Central memory CD8-positive, alpha-beta T cell (primary cell): ENCODE measurements at places on chromosomes 11 and 22.

GRCh38 chr11:78420255-78420764 lies 2.7 kb upstream of the GAB2 start:
- no peak for DNase-seq

DNA sequence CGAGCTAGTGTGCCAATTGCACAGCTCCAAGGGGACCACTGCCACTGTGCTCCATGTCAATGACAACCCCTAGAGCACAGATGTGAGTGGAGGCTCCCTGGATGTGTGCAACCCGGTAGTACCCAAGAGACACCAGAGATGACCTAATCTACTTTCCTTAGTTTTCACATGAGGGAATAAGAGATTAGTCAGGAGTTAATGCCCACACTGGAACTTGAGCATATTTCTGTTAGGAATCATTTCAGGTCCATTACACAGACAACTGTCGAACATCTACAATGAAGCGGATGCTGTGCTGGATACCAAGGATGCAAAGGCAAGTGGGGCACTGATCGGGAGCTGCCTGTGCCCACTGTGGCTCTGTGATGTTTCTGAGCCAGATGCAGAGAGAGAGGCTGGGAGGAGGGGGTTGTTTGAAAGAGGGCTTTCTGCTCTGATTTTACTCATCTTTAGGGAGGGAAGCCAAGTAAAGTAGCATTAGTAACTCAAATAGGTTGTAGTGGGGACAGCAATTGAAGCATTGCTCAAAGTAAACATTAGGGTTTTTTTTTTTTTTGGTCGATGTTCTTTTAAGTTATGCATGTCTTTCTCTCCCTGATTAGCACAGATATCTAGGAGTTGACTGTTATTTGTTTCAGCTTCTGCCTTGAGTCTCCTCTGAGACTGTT lies 82.5 kb upstream of the SORL1-AS1 start:
- no peak for DNase-seq

DNA sequence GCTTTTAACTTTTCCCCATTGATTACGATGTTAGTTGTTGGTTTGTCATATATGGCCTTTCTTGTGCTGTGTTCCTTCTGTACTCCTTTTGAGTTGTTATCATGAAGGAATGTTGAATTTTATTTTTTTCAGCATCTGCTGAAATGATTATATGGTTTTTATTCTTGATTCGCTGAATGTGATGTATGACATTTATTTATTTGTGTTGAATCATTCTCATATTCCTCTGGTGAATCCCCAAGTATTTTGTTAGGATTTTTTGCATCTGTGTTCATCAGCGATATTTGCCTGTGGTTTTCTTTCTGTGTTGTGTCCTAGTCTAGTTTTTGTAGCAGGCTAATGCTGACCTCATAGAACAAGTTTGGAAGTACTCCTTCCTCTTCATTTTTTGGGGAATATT lies 78.2 kb downstream of the GGT1 start:
- DNase-seq: no peak

DNA sequence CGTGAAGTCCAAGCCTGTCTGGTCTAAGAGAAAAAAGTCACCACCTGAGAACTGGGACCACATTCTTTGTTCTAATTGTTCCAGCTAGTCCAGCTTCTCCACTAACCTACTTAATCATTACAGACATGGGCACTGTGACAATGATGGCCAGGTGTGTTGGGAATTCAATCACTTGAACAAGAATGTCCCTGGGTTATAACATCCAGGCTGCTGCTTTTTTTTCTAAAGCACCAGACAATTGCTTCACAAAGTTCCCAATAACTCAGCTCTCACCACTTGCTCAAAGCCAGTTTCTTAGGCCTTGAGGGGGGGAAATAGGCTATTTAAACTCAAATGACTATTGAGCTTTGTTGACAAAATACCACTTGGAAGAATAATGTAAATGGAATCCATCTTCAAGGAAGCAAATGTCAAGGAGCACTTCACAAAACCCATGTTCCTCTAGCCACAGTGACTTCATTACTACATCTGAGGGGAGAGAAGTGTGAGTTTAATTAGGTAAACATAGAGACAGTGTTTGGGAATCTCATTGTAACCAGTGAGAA lies 80.3 kb downstream of the ME3 start:
- DNase-seq: no peak

DNA sequence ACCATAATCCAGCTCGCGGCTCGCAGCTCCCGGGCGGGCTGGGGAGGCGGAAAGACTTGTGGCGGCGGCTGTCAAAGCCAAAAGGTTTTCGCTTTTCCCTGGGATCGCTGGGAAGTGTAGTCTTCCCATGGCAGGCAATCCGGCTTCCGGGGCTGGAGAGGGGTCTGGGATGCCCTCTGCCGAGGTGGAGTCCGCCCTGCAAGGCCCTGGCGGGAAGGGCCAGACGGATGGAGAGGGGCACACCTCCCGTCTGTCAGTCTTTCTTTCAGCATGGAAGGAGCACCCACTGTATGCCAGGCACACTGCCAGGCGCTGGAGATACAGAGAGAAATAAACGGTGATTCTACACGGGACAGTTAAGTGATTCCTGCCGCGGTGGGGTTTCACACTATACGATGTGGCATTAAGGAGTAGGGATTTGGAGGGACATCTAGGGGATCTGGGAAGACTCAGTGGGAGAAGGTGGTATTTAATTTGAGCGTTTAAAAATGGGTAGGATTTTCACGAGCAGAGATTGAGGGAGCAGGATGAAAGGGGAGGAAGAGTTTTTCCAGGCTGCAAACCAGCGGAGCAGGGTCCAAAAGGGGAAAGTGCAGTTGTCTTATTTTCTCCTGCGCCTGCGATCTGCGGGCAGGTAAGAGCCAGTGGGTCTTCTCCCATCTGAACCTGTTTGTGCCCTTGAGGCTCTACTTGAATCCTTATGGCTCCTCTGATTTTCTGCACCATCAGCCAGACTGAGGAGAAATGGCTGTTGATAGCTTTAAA lies at the start of gene BACE1:
TSS of gene BACE1 (minus strand) at position 60 of the 765 bp plus-strand sequence. CDS start 461 bp downstream, outside the sequence.
- no peak for DNase-seq

DNA sequence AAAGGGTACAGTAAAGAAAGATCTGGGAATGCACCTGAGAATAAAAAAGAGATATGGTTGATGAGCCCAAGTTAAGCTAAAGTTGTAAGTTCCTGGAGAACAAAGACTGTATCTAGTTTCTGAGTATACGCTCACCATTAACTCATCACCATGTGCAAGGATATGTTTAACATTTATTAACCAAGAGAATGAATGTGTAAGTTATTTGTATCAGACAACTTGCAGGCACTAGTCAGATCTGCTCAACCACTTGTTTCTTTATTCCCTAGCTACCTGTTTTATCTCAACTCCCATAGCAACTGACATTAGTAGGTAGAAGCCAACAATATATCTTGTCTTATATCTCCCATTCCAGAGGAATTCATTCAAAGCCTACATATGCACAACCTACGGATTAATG lies 74.9 kb upstream of the KCNA4 start:
- no peak for DNase-seq

DNA sequence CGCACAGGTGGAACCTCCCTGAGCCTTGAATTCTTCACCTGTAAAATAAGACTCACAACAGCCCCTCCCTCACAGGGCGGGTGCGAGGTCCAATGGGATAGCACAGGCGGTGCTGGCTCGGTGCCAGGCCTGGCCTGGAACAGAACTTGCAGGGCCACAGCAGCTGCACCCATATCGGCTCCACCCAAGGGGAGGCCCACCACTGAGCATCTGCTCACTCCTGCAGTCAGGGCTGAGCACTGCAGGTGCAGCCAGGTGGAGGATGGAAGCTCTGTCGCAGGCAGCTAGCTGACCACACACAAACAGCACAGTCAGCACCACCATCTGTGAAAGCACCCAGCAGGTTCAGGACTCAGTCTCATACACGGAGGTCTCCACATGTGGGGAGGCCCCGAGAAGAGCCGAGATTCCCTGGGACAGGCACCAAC lies 19.6 kb downstream of the VPS37C start:
- DNase-seq: no peak

GRCh38 chr11:74132833-74133232 lies 38.0 kb downstream of the C2CD3 start:
- DNase-seq: no peak

DNA sequence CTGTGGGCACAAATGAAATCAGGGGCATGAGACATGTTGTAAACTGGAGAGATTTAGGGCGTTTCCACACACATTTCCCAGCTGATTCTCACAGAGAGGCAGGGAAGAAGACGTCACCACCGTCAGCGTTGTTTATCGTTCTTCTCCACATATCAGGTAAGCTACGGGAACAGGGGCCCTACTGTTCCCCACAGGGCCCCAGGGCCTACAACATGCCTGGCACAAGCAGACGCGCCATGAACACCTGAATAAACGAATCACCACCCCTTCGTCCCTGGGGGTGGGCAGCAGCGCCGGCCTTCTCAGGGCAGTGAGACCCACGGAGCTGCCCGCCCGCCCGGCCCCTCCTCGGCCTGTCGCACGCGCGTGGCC lies 342 bp downstream of the EFCAB6 start:
- DNase-seq: no peak

DNA sequence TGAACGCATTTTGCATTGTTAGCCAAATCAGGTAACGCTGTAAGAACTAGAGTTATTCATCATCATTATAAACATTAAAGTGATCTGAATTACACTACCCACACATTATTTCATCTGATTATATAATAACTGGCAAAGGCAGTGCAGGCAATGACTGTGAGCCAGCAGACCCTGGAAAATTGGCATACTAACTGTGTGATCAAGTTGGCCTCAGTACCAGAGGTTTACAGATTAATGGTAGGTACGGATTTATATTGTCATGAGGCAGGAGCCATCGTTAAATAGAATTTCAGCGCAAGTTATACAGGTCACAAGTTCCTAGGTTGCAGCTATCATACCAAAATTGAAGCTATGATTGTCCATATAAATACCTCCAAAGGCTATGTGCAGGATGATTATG lies 225.4 kb downstream of the CNTN5 start:
- no peak for DNase-seq
